Pulmonary artery endothelial cell (primary cell): ENCODE measurements at places on chromosomes 12 and 14.
A peak's percentile ranks its signal among the peaks of the same experiment; 100 is the strongest.

- DNase-seq, result no peak
Measured at GRCh38 chr14:104925855-104926609, 1.4 kb downstream of the PLD4 start.

DNA sequence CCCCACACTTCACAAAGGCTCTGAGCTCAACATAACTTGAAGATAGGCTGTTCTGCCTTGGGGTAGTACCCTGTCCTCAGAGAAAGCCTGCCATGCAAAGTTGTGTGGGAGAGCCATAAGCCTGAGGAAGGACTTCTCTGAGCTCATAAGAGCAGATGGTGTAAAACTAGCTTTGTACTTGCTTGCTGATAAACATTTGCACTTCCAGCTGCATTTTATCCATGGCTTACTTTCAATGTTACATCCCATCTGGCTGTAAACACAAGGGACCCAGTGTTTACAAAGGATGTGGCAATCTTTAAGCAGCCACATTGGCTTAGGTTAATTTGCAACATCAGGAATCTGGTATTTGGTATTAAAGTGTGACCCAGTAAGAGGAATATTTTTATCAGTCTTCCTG is 258.1 kb downstream of the IPO8 start:
- no peak for DNase-seq

GRCh38 chr14:22748206-22748605 is 18.3 kb upstream of the OXA1L start:
- no peak for DNase-seq

GRCh38 chr12:46891306-46891705 is 65.5 kb upstream of the SLC38A4 start:
- no peak for DNase-seq

- no peak for DNase-seq
Measured at GRCh38 chr12:65699251-65699650, 125.0 kb upstream of the HMGA2 start.

DNA sequence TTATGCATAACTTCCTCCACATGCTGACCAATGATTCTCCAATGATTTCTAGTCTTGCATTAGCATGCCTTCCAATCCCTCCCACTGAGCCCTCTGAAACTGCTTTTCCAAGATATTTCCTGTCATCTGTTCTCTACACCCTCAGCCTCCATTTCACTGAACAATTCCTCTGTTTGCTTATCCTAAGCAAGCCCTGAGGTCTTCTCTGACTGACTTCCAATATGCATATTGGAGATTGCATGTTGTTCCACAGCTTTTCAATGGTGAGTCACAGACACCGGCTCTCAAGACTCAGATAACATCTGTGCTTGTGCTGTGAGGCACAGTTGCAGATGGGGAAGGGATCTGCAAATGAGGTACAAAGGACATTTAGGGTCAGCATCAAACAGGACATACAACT is 141.0 kb downstream of the SLC16A7 start:
- DNase-seq, result peak; percentile 8

GRCh38 chr12:46608431-46609272 is 217.1 kb downstream of the SLC38A4 start:
- no peak for DNase-seq

GRCh38 chr14:95652690-95653089 is 33.5 kb upstream of the TCL1B start:
- no peak for DNase-seq

GRCh38 chr12:12398026-12398859 is 41.4 kb downstream of the BORCS5 start:
- DNase-seq, result peak; percentile 52

DNA sequence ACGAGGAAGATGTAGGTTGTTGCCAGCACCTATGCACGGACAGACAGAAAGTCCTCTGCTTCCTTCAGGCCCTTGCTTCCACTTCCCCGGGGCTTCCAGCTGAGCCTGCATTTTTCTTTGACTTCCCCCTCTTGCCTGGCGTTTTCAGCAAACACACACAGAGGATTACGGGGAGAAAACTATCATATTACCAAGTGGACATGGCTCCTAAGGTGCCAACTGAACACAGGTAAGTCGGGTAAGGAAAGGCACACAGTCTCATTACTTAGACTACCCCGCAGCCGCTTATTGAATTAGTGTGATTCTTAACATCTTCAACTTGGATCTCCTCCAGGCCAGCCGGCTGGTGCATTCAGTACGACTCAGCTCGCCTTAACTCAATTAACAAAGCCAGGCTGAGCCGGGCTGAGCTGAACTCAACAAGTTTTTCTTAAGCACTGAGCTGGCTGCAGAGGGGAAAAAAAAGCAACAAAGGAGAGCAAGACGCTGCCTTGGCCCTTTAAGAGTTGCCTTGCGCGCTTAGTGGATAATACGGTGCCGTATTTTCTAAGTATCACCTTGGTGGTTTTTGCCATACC is 19.2 kb upstream of the MAP1LC3B2 start:
- no peak for DNase-seq

- DNase-seq, result no peak
Measured at GRCh38 chr12:15116086-15116485, 105.1 kb downstream of the RERG start.

DNA sequence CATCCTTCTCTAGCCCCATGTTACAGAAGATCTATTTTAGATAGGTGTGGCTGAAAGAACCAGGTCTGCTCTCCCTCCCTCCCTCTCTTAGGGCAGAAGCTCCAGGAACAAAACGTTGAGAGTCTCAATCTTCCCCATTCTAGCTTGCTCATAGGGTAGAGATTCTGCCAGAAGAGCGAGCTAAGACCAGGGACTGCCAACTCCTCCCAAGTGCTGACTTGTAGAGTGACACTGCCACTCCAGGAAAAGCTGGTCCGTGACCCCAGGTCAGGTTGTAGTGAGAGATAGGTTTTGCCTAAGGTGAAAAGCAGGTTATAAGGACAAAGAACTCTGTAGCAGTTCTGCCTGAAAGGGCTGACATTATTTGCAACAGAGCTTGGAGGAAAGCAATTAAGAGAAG is 73.4 kb downstream of the INSM2 start:
- no peak for DNase-seq

- DNase-seq, result no peak
Measured at GRCh38 chr12:21940549-21941505, at the start of gene ABCC9. Gene ABCC9, minus strand, starts transcription at chr12:21941426. Its CDS starts 4,752 bp downstream, at chr12:21936674.

DNA sequence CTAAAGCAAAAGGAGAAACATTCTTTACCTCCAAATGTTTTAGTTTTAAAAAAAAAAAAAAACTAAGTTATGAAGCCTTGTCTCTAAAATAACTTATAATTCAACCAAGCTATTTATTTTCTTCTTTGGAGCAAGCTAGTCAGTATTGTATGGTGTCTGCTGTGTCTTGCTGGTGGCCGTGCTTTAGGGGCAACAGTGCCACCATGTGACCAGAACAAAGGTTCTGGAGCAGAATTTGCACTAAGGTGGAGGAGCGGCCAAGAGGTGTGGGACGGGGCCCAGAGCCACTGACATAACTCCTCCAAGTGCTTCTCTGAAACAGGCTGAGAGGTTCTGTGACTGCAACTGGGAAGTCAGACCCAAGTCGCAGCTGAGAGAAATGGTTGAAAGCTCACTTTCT is 4.5 kb downstream of the FICD start:
- DNase-seq, result no peak

DNA sequence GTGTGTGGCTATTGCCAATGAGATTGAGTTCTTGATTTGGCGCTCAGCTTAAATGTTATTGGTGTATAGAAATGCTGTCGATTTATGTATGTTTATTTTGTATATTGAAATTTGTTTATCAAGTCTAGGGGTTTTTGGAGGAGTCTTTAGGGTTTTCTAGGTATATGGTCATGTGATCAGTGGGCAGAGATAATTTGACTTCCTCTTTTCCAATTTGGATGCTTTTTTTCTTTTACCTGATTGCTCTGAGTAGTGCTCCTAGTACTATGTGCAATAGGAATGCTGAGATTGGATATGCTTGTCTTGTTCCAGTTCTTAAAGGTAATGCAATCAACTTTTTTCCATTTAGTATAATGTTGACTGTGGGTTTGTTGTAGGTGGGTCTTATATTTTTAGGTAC is 99.8 kb upstream of the PMCH start:
- DNase-seq, result no peak

DNA sequence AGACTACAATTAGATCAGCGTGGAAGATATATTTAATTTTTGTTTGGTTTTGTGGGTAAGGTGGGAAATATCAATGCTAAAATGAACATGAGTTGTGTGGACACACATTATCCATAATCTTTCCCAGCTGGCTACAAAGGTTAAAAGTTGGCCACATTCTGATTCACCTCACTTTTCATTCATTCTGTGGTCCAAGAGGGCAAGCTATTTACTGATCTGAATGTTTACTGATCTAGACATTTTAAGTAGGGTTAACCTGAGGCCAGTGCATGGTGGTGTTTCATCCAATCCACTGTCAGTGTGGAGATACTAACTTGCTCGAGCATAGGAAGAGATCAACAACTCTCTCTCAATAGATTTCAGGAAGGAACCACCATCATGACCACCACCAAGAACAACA is 71.6 kb downstream of the DCAF5 start:
- DNase-seq, result no peak

- DNase-seq, result no peak
Measured at GRCh38 chr12:31016057-31016456, 57.6 kb upstream of the DDX11 start.

DNA sequence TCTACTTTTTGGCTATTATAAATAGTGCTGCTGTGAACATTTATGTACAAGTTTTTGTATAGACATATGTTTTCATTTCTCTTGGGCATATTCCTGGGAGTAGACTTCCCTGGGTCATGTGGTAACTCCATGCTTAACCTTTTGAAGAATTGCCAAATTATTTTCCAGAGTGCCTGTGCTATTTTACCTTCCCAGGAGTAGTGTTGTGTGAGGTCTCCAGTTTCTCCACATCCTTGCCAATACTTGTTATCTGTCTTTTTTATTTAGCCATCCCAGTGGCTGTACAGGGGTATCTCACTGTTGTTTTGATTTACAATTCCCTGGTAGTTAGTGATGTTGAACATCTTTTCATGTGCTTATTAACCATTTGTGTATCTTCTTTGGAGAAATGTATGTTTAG is 18.9 kb downstream of the UBE3B start:
- DNase-seq, result no peak

GRCh38 chr12:107522692-107523477 is 162.7 kb upstream of the PWP1 start:
- no peak for DNase-seq

GRCh38 chr12:52432559-52433207 is 1.5 kb downstream of the KRT75 start:
- no peak for DNase-seq

- no peak for DNase-seq
Measured at GRCh38 chr12:21828779-21829178, 54.3 kb upstream of the KCNJ8 start.

DNA sequence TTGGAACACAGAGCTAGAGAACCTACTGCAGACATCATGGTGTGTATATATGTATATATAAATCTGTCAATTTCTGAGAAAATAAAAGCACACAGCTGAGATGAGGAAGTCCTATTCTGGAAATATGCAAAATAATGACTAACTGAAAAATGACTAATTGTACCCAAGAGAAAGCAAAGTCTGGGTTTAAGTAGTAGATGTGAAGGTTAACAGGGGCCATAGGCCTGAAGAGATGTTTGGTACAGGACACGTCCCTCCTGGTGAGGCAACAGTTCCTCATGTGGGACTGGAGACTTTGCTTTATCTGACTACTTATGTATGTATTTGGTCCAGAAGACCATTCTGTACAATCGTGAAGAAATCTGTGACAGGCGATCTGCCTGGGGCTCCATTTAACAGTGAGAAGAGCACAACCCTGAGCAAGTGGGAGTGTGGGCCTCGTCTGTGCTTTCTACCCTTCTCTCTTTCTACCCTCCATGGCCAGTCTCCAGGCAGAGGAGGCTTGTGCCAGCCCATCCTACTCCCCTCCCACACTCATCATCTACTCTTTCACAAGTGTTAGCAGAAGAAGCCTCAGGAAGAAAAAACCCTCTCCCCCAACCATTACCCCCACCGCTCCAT is 67.5 kb downstream of the SLC41A2 start:
- no peak for DNase-seq

DNA sequence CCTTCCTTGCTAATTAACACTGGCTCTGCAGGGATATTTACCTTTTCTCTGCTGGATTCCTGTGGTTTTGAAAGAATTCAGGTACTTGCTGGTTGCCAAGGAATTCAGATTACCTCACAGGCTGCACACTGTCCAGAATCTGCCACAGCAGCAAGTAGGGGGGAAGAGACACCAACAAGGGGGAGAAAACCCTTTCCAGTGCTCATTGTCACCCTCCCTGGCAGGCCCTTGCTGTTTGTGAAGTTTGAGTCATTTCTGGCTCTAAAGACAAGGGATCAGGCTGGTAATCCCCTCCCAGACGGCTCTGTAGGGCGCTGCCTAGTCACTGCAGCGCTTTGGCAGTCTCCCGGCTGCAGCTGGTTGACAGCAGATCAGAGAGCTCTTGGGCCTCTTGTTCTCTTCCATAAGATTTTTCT is 50.8 kb downstream of the TTLL5 start:
- no peak for DNase-seq

DNA sequence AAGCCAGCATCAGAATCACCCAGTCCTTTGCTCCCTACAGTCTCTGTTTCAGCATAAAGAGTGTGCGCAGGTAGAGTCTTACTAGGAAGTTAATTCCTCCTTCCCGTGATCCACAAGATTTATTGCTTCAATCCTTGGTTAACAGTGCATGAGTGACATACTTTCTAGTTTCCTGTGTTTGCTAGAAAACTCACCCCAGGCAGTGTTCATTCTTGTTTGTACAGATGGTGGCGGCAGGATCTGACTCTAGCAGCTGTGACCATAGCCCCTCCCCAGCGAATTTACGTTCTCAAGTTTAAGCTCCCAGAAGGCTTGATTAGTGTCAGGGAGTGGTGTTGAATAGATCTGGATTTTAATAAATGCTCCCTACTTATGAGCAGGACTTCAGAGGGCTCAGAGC is 75.9 kb upstream of the ANO2 start:
- no peak for DNase-seq

DNA sequence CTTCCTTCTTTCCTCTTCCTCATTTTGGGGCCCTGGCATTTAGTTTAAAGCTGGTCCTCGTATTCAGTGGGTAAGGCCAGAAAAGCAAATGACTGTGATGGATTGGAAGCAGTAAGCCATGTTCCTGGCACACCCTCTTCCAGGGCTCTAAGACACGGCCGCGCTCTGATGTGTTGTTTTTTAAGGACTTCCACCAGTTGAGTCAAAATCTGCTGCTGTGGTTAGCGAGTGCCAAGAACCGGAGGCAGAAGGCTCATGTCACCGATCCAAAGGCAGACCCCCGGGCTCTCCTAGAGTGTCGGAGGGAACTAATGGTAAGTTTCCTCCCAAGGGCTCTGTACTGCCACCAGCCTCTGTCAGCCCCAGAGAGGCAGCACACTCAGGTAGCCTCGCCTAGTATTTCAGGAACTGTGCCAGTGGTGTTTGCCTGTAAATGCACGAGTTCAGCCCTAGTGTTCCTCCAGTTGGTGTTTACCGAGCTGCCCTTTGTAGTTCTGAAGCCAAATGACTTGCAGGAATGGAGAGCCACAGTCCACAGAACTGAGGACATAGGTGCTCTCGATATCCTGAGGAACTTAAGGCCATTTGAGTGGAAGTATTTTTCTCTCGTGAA is 72.7 kb downstream of the ESR2 start:
- no peak for DNase-seq
